ENCODE measurements at places on chromosomes 4 and X. TPM values are rescaled to one million over a fixed set of nuclear protein-coding genes. Genes with fewer than 3 reads are reported as not detected.

- no peak for DNase-seq
Measured at GRCh38 chr4:10077076-10077475, 39.5 kb downstream of the WDR1 start.

- no peak for DNase-seq
Measured at GRCh38 chr4:141771889-141772830, 135.8 kb downstream of the IL15 start.

DNA sequence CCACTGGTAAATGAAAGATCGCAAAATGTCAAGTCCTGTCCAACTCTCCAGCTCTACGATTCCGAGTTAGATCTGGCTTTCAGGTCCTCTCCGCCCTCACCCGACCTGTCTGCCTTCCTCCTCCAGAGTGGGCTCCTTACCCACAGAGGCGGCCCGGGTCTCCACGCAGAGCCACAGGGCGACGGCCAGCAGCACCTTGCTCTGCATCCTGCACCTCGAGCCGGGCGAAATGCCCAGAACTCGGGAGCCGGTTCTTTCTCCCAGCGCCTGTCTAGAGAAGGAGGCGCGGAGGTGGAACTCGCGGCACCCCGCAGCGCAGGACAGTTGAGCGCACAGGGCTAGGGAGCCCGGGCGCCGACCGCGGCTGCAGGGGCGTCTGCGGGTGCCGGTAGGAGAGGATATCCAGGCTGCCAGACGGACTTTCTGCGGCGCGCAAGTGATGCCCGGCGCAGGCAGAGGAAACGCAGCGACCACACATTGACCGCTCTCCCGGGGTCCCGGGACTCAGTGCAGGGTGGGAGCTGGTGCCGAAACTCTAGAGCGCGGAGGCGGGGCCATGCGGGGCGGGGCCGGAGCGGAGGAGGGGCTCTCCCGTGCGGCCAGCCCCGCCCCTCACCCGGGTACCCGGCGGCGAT is at the start of gene KDR:
Gene KDR, minus strand, starts transcription at position 509 of the 635 bp plus-strand sequence. Its CDS starts 302 bp downstream, at position 207.
- DNase-seq, result no peak

GRCh38 chr4:152462047-152462446 is 73.8 kb downstream of the FBXW7 start:
- DNase-seq, result no peak

- no peak for DNase-seq
Measured at GRCh38 chr4:145815626-145816025, 123.0 kb downstream of the ZNF827 start.

- DNase-seq, result no peak
Measured at GRCh38 chr4:102596532-102596931, 95.4 kb downstream of the NFKB1 start.

DNA sequence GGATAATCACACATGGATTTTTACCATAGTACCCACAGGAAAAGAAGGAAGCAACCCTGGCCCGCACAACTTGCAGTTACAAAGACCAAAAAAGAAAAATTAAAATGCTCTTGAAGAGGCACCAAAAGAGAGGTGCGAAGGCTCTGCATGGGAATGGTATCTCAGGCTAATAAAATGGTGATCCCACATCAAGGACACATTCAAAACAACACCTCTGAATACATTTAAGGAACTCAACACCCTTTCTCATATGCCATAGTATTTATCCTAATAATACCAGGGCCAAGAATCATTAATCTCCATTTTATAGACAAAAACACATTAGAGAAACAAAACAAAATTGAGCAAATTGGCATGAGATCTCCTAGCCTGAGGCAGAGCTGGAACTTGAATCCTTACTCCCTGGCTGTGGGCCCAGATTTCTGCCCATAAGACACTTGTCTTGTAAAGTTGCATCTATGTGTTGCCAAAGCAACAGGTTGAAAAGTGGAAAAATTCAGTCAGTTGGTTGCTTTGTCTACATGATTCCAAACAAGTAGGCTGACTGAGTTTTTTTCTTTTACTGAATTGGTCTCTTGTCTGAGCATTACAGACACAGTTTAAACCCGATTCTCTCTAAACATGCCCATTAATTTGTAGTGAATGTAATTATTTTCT is 33.5 kb downstream of the GUCY2F start:
- DNase-seq, result no peak

GRCh38 chrX:41722816-41723618 is 964 bp upstream of the GPR82 start:
- DNase-seq, result no peak

DNA sequence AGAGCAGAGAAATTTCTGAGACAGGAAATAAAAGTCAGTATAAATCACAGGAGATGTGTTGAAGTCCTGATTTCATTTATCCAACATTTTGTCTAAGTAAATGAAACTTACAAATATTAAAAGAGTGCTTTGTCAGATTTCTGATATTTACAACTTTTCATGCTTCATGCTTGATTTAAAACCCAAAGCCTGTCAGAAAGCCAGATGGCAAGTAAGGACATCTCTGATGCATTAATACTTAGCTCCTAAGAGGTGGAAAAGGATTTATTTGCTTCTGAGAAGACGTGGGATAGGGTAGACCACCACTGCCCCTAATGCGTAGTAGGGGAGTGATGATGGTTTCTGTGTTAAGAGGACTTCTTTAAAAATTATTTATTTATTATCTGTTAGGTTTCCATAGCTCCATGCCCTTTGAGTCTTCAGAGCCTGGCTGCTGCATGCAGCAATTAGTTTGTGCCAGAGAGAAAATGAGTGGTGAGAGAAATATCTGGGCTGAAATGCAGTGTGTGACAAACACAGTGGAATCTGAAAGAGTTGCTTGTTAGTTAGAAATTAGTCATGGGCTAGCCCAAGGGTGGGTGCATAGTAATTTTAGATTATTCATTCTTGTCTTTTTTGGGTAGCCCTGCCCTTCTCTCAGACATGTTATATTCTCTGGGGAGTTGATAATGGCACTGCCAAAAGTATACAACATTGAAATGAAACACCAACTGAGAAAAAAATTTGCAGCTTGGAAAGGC is 333.8 kb downstream of the C4orf33 start:
- no peak for DNase-seq

TIMM8A gene
- total RNA-seq, result 16.9 TPM

ADH1B gene
- 174 TPM for total RNA-seq

PDGFRA gene
- 30.8 TPM for total RNA-seq

TREX2 gene
- total RNA-seq, result 0.42 TPM

FAM9C gene
- total RNA-seq, result 0.17 TPM

Data from left colon (tissue), 2 donors.